ENCODE measurements at places on chromosomes 16 and 17. TPM values are rescaled to one million over a fixed set of nuclear protein-coding genes. Genes with fewer than 3 reads are reported as not detected.

Gene CD300E
- not detected for total RNA-seq

DNA sequence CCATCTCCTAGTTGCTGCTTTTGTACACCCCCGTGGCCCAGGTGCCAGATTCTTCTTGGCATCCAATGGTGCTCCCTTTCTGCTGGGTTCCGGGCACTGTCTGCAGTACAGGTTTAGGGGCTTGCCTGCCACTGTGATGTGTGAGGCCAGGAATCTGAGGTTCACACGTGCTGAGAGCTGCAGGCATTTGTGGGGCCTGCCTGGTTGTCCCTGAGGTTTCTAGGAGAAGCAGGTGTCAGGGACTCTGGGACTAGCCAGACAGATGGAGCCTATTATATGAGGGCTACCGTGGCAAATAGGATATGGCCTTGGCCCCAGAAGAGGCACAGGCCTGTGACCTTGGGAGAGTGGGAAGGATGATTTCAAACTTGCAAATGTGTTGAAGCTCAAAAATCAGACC lies 29.3 kb downstream of the NDEL1 start:
- peaks cover 41% of the 10 kb centered on the region for H3K36me3 ChIP-seq
- H3K27me3 ChIP-seq, result no peaks in the 10 kb centered on the region
- peak overlapping the region; percentile 48 for H3K27ac ChIP-seq
- DNase-seq, result peak; percentile 46

GRCh38 chr17:410543-411401 lies 58.2 kb upstream of the RPH3AL start:
- H3K27ac ChIP-seq, result peak overlapping the region; percentile 54
- H3K36me3 ChIP-seq, result no peaks in the 10 kb centered on the region
- H3K4me1 ChIP-seq, result peaks cover 33% of the 10 kb centered on the region

GRCh38 chr17:32512328-32512727 lies 25.5 kb downstream of the CDK5R1 start:
- no peaks in the 10 kb centered on the region for H3K36me3 ChIP-seq
- H3K4me1 ChIP-seq, result peaks cover 13% of the 10 kb centered on the region
- DNase-seq, result no peak
- H3K4me3 ChIP-seq, result no peak overlapping the region

Gene INCA1
- 0.93 TPM for total RNA-seq

DNA sequence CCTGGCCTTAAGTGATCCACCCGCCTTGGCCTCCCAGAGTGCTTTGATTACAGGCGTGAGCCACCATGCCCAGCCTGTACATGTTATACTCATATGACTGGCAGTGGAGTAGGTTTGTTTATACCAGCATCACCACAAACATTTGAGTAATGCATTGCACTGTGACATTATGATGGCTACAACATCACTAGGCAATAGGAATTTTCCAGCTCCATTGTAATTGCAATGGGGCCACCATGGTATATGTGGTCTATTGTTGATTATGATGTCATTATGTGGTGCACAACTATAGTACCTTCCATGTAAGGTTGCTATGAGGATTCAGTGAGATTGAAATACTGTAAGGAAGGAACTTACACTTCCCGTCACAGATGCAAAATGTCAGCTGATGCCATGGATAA lies 168.9 kb downstream of the COPRS start:
- H3K4me3 ChIP-seq, result no peak overlapping the region
- H3K4me1 ChIP-seq, result no peaks in the 10 kb centered on the region
- no peaks in the 10 kb centered on the region for H3K27me3 ChIP-seq
- DNase-seq, result no peak
- no peak overlapping the region for H3K27ac ChIP-seq

GRCh38 chr17:75267411-75268232 lies 3.4 kb downstream of the MIF4GD start:
- peak overlapping the region; percentile 34 for H3K27ac ChIP-seq
- peak; percentile 86 for DNase-seq
- peaks cover 52% of the 10 kb centered on the region for H3K4me1 ChIP-seq
- peaks cover 29% of the 10 kb centered on the region for H3K36me3 ChIP-seq
- H3K27me3 ChIP-seq, result no peaks in the 10 kb centered on the region

GRCh38 chr16:8720080-8720966 lies 45.9 kb downstream of the ABAT start:
- no peak overlapping the region for H3K27ac ChIP-seq
- peaks cover 27% of the 10 kb centered on the region for H3K36me3 ChIP-seq
- no peaks in the 10 kb centered on the region for H3K27me3 ChIP-seq
- DNase-seq, result peak; percentile 85
- peaks cover 26% of the 10 kb centered on the region for H3K4me1 ChIP-seq

DNA sequence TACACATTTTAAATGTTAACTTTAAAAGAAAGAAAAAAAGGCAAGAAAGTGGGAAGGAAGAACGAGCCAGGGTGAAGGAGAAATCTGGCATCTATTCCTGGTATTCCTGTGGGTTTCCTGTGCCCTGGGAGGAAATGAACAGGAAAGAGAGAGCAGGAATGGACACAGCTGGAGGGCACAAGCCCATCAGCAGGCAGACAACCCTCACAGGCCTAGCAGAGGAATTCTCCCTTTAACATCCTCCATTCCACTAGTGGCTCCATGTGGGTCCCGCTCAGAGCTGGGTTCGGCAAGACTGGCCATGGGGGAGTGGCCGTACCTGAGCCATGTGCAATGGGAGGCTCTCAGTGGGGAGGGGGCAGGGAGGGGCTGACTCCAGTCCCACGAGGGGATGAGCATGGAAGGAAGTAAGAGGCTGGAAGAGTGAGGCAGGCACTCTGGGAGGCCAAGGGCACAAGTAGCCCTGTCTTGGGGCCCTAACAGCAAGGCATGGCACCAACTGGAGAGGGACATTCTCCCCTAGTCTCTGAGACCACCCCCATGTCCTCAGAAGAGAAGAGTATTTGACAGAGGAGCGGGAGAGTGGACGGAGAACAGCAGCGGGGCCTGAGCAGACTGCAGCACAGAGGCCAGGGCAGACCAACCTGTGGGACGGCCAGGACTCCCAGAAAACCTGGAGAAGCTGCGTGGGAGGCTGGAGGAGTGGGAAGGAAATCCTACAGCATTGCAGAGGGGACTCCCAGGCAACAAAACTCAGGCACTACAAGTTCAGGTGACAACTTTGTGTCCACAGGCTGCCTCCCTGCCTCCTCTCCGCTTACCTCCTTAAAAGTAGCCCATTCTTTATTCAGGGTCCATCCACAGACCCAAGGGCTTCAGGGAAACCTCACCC lies 30.2 kb downstream of the TK2 start:
- DNase-seq, result no peak
- H3K36me3 ChIP-seq, result peaks cover 1% of the 10 kb centered on the region
- no peak overlapping the region for H3K27ac ChIP-seq
- H3K4me1 ChIP-seq, result peaks cover 39% of the 10 kb centered on the region

Gene KRTAP4-6
- total RNA-seq, result not detected

GRCh38 chr16:81604960-81605383 lies 160.4 kb downstream of the CMIP start:
- no peak for DNase-seq
- no peak overlapping the region for H3K27ac ChIP-seq
- H3K27me3 ChIP-seq, result no peaks in the 10 kb centered on the region
- no peak overlapping the region for H3K4me3 ChIP-seq
- peaks cover 8% of the 10 kb centered on the region for H3K4me1 ChIP-seq

Gene ACSM2A
- total RNA-seq, result 16.3 TPM

Gene CALB2
- total RNA-seq, result 0.22 TPM

- DNase-seq, result no peak
- H3K36me3 ChIP-seq, result peaks cover 44% of the 10 kb centered on the region
- no peak overlapping the region for H3K27ac ChIP-seq
- H3K4me1 ChIP-seq, result no peaks in the 10 kb centered on the region
- H3K4me3 ChIP-seq, result no peak overlapping the region
Measured at GRCh38 chr16:84068783-84069462, 26.3 kb upstream of the SLC38A8 start.

DNA sequence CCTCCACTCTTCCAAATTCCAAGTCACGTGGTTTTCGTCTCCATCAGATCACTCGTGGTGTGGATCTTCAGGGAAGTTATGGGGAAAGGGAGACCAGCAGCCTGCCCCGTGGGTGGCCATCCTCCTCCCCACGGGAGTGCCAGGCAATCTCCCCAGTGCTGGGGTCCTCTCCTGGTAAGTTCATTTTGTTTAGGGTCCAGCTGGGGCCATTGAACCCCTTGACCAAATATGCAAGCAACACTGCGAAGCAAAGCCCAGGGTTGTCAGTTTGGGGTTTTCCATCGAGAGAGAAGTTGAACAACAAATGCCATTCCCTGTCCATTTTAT lies 4.1 kb upstream of the LCMT1 start:
- H3K27ac ChIP-seq, result peak overlapping the region; percentile 7
- H3K4me3 ChIP-seq, result peak overlapping the region; percentile 84
- no peak for DNase-seq
- H3K36me3 ChIP-seq, result no peaks in the 10 kb centered on the region
- H3K27me3 ChIP-seq, result no peaks in the 10 kb centered on the region

Gene KCNH4
- total RNA-seq, result not detected

GRCh38 chr16:78385086-78385805 lies 285.8 kb downstream of the WWOX start:
- no peaks in the 10 kb centered on the region for H3K27me3 ChIP-seq
- no peak overlapping the region for H3K4me3 ChIP-seq
- H3K27ac ChIP-seq, result no peak overlapping the region
- no peaks in the 10 kb centered on the region for H3K36me3 ChIP-seq
- DNase-seq, result no peak

- H3K36me3 ChIP-seq, result no peaks in the 10 kb centered on the region
- peaks cover 2% of the 10 kb centered on the region for H3K27me3 ChIP-seq
- no peak overlapping the region for H3K27ac ChIP-seq
- H3K4me3 ChIP-seq, result peak overlapping the region; percentile 80
- DNase-seq, result no peak
Measured at GRCh38 chr17:45246861-45247428, 14.9 kb downstream of the SPATA32 start.

DNA sequence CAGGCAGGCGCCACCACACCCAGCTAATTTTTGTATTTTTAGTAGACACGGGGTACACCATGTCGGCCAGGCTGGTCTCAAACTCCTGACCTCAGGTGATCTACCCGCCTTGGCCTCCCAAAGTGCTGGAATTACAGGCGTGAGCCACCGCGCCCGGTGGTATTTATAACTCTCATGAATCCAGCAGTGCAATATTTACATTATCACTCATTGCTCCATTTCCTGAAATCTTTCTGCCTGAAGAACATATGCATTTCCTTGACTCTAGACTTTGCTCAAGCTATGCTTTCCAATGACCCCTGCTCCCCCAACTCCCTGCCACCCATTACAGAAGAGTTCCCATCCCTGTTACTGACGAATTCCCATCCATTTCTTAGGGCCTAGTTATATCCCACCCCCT lies 19.7 kb upstream of the NDUFAB1 start:
- H3K4me3 ChIP-seq, result no peak overlapping the region
- peaks cover 19% of the 10 kb centered on the region for H3K36me3 ChIP-seq
- no peaks in the 10 kb centered on the region for H3K27me3 ChIP-seq

GRCh38 chr17:14156689-14157088 lies 80.0 kb downstream of the CDRT15 start:
- DNase-seq, result peak; percentile 83
- H3K27ac ChIP-seq, result peak overlapping the region; percentile 29

DNA sequence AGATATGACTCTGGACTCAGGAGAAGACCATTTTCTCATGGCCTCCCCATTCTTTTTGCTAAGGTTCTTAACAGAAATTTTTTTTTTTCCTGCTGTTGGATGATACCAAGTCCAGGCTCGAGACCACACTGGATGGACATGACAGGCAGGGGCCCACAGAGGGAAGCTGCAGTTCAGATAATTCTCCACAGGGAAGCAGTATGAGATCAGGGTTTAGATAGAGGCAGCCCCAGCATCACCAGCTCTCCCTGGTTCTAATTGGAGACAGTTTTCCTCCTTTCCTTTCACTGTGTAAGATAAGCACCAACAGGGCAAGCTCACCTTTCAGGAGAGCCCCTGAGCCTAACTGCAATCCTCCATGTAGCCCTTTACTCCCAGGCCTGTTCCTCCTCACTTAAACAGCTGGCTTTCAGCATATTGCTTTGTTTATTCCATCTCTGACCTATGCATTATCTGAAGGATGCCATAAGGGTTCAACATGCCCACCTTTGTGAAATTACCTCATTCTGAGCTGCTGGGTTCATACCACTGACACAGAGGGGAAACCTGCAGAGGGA lies 108.1 kb downstream of the SNX11 start:
- no peaks in the 10 kb centered on the region for H3K4me1 ChIP-seq
- H3K4me3 ChIP-seq, result no peak overlapping the region
- H3K36me3 ChIP-seq, result no peaks in the 10 kb centered on the region
- peaks cover 1% of the 10 kb centered on the region for H3K27me3 ChIP-seq
- DNase-seq, result peak; percentile 8
- H3K27ac ChIP-seq, result no peak overlapping the region

DNA sequence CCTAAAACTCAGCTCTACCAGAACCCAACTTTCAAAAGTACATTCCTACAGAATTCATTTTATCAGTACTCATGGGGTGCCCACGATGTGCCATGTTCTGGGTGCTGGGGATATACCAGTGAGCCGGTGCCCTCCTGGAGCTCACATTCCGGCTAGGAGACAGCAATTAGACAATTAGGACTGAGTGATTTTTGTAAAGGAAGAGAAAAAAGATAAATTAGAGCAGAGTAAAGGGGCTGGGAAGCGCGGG lies 449 bp upstream of the MRPL58 start:
- DNase-seq, result no peak
- peaks cover 28% of the 10 kb centered on the region for H3K4me1 ChIP-seq
- peak overlapping the region; percentile 85 for H3K27ac ChIP-seq
- peak overlapping the region; percentile 71 for H3K4me3 ChIP-seq
- H3K36me3 ChIP-seq, result 0 out of 3 replicates have a peak, but pooled peaks cover 5% of the 10 kb centered on the region

DNA sequence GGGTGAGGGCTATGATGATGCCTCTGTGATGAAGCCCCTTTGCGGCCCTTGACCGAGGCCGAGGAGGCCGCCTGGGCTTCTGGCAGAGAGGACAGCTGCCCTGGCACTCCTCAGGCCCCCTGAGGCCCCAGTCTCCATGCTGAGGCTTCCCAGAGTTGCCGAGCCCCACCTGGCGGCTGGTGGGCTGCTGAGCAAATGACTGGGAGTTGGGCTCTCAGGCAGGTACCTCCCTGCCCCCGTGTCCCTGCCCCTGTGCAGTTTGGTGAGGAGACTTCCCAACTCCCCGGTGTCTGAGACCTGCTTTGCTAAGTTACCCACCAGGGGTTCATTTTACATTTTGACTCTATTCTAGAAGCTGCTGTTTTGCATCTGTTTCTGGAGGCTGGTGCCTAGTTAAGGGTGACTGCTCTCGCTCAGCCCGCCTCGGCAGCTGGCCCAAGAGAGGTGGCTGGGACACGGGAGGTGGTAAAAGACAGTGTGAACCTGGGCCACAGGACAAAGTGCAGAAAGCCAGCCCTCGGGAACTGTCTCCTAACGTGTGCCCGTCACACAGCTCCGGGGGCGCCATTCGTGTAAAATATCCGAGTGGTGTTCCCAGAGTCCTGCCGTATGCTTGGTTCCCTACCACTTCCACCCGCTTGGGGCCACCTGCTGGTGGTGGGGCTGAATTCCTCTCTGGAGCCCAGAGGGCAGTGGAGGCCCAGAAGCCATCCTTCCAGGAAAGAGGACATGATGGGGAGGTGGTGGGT lies 134.5 kb downstream of the RAB11FIP4 start:
- no peaks in the 10 kb centered on the region for H3K27me3 ChIP-seq
- peaks cover 11% of the 10 kb centered on the region for H3K4me1 ChIP-seq
- no peak overlapping the region for H3K27ac ChIP-seq
- H3K36me3 ChIP-seq, result peaks cover 46% of the 10 kb centered on the region
- DNase-seq, result peak; percentile 24

DNA sequence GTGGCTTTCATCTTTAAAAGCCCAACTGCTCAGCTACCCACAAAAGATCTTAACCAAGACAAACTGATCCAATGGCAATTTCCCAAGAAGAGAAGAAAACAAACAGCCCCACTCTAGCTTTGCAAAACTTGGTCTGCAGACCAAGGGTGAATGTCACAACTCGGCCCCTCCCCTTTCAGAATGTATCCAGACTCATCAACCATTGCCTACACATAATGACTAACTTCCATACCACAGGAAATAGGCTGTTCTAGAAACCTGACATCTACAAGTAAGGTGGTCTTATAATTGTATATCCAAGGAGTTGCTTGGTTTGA lies 16.0 kb downstream of the DCUN1D3 start:
- H3K4me1 ChIP-seq, result peaks cover 78% of the 10 kb centered on the region
- H3K4me3 ChIP-seq, result no peak overlapping the region
- DNase-seq, result peak; percentile 56
- no peaks in the 10 kb centered on the region for H3K27me3 ChIP-seq
